Calu3 (cell line): ENCODE measurements at places on chromosomes 3 and 15.

- DNase-seq = no peak
Measured at GRCh38 chr3:38264353-38264771, 1.2 kb upstream of the SLC22A13 start.

- no peak for DNase-seq
Measured at GRCh38 chr3:116994351-116994879, 284.8 kb downstream of the TUSC7 start.

- DNase-seq = no peak
Measured at GRCh38 chr3:78846718-78847117, 921.1 kb downstream of the ROBO1 start.

- no peak for DNase-seq
Measured at GRCh38 chr15:72183781-72184164, 13.8 kb downstream of the GRAMD2A start.

GRCh38 chr15:35317217-35317616 lies 228.7 kb downstream of the DPH6 start:
- DNase-seq = no peak

DNA sequence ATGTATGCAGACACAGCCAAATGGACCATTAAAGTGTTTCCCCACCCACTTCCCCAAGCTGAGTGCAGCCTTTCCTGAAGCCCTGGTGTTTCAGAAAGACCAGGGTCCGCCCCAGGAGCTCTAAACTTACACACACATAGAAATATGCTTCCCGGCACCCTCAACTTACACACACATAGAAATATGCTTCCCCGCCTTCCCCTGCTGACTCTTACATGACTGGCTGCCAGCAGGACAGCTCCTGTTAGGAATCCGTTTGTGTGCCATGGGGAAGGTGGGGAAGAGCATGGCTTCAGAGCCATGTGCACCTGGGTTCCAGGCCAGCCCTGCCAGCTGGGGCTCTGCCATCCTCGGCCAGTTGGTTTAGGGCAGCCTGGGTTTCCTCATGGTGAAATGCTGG lies 3.6 kb downstream of the CLEC3B start:
- no peak for DNase-seq

DNA sequence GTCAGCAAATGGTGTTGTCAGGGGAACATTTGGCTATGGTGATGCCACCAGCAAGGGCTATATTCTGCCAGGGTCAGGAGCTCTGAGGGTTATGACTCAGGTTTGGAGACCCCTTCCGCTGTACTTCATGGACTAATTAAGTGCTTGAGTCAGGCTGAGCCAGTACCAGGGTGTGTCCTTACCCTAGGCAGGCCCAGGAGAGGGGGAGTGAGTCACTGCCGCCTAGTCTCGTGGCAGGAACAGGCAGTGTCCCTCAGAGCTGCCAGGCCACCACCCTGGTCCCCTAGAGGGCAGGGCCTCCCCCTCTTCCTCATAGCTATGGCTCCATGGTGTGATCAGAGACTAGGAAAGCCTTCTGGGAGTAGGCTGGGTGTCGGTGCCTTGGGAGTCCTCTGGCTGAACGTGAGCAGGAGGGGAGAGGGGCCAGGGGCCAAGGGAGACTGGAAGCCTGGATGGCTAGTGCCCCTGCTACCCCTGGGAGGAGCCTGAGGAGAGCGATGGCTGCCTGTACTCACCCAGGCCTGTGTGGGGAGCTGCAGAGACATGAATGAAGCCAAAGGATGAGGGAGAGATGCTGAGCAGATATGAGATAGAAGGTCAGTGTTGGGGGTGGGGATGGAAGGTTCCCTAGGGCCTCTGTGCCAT lies 10.6 kb downstream of the MAPKAPK3 start:
- peak; percentile 85 for DNase-seq

- peak; percentile 30 for DNase-seq
Measured at GRCh38 chr3:117407317-117407716, 697.7 kb downstream of the TUSC7 start.

GRCh38 chr3:195580744-195581443 lies 2.8 kb downstream of the APOD start:
- no peak for DNase-seq

DNA sequence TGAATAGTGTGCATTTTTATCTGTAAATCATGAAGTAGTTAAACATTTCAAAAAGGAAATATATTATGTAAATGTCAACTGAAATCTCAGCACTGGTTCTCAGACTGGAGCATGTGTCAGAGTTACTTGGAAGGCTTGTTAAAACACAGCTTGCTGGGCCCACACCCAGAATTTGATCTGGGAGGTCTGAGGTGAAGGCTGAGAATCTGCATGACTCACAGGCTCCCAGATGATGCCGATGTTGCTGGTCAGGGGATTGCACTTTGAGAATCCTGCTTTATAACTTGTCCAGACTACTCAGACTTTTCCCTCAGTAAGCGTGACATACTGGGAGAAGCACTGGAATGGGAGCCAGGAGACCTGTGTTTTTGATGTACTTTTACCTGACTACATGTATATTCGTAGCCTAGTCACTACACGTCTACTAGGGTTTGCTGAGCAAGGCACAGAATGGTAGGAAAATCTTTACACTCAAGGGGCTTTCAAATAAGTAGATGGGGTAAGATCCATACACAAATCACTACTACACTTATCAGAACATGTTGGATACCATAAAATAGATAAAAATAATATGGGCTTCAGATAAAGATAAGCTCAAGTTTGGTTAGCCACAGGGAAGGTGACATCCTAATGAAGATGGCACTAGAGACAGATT lies 77.1 kb upstream of the MEX3B start:
- peak; percentile 26 for DNase-seq

DNA sequence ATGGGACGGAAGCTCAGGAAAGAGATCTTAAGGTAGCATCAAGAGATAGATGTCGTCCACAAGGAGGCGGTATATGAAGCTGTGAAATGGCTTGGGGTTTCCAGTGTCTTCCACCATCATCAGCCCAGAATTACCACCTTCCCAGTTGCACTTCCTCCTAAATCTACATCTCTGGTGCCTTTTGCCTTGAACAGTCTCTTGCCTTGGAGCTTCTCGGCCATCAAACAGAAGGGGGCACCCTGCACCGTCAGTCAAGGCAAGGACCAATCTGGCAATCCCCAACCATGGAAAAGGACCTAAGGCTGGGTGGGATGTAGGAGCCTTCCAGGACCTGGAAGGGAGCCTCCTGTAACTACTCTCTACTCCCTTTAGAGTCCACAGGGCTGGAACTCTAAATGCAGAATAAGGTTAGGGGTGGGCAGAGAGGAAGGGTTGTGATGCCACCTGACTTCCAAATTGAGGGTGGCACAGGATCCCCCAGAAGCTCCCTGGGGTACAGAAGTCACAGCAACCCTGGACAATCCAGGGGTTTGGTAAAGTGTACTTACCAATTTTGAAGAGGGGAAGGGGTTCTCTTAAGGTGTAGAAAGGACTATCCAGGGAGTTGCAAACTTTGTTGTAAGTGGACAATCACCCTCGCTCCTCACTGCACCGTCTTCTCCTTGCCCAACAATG lies 1.0 kb upstream of the RYR3 start:
- no peak for DNase-seq

- DNase-seq = no peak
Measured at GRCh38 chr3:179872842-179873241, 163.9 kb downstream of the PEX5L start.
